ENCODE measurements at places on chromosomes 4 and X. TPM values are rescaled to one million over a fixed set of nuclear protein-coding genes. Genes with fewer than 3 reads are reported as not detected.

DNA sequence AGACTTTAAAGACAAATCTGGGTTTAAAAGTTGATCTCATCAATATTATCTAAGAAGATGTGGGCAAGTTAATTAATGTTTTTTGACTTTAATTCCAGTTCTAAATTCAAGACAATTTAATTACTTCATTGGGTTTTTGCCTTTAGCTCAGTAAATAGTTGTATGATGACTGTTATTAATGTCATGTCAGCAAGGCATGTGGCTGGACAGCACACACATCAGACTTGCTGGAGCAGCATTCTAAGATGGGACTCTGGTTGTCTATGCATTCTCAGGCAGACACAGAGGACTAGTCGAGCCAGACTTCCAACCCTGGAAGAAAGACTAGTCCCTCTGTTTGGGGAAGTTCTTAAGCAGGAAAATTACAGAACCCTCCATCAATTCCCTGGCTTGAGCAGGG, 180.7 kb upstream of the GK2 start:
- DNase-seq, result no peak

DNA sequence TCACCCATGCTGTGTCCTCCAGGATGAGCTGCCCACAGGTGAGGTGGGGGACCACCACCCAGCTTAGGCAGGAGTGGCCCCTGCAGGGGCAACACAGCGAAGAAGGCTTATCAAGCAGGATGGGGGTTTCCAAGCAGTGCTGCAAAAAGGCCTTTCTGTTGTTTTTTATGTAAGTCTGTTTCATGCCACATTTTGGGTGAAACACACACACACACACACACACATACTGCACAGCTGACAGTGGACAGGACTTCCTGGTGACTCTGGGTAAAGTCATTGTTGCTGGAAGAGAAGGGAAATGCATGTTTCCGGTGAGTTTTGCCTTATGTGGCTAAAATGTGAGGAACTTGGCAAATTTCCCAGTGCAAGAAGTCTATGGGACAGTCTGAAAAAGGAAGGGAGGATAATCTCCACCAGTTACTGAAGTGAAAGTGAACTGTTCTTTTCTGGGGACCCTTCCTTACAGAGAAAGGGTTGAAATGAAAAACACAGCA, 119.2 kb downstream of the IRF2 start:
- peak; percentile 52 for DNase-seq

GRCh38 chr4:712093-712492, 6.5 kb downstream of the PCGF3 start:
- no peak for DNase-seq

GRCh38 chrX:4094926-4095325, 381.5 kb upstream of the PRKX start:
- DNase-seq, result no peak

DNA sequence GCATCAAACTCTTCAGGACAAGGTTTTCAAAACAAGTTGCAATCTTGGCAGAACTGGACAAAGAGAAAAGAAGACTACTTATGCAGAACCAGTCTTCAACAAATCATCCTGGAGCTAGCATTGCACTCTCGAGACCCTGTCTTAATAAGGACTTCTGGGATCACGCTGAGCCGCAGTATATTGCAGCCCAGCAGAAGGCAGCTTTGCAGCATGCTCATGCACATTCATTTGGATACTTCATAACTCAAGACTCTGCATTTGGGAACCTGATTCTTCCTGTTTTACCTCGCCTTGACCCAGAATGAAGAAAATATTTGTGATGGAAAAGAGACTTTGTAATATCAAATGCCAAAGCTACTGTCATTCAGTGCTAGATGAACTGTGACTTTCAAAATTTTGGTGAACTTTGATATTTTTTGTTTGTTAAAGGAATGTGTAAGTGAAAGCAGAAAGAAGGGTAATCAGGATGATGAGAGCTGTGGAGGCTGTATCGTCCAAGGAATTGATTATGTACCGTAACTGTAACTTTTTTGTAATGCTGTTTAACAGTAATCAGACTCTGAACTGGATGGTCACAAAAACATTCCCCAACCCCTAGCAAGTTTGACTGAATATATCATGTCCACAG, 27.2 kb downstream of the HSPA4L start:
- no peak for DNase-seq

DNA sequence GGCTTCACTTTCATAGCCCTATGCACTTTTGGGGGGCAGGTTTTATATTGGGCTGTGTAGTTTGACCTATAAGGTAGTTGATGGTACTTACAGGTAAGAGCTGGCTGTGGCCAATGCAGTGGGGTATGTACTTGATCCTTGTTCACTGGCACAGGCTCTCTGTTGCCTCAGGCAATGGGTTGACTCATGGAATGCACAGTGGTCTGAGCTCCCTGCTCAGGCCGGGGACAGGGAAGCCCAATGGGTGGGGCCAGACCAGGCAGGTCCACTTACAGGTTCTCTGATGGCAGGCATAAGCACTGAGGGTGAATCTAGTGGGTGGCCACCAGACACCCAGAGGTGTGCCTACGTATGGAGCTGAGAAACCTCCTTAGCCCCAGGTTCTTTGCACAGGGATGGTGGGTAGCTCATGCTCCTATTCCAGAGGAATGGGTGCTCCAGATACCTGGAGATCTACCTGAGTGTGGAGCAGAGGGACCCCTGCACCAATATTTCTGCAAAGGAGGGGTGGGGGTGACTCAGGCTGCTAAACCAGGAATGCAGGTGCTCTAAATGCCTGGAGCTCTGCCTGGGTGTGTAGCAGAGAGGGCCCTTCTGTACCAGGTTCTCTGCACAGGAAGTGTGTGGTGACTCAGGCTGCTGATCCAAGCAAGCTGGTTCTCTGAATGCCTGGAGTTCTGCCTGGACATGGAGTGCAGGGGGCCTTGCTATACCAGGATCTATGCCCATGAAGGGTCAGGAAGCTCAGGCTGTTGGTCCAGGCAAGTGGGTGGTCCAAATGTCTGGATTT, 52.3 kb downstream of the IL1RAPL2 start:
- DNase-seq, result no peak

- no peak for DNase-seq
Measured at GRCh38 chr4:159966746-159967145, 863.9 kb downstream of the RAPGEF2 start.

DNA sequence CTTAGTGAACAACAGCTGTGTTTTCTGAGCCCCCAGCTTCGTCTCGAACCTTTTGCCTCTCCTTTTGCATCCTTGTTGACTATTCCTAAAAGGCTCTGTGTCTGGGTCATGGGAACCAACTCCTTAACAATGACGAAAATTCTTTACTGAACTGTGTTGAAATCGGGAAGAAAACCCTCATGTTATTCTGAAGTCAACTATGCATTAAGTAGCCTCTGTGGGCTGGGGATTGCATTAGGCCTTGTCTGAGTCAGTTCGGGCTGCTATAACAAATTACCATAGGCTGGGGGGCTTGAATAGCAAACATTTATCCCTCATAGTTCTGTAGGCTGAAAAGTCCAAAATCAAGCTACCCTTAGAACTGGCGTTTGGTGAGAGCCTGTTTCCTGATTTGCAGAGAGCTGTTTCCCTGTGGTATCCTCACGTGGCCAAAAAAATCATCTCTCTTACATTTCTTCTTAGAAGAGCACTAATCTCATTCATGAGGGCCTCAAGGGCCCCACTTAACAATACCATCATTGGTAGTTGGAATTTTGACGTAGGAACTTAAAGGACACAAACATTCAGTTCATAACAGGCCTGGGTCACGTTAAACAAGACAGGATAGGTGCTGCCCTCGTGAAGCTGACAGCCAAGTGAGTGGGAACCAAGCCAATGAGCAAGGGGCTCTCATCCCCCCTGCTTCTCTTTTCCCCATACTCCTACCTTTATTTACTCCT, 75.9 kb downstream of the CLNK start:
- DNase-seq, result no peak

The PLAC8 gene
- polyA plus RNA-seq, result 3.5 TPM

The SYN1 gene
- 2.0 TPM for polyA plus RNA-seq

The RBPJ gene
- 39.5 TPM for polyA plus RNA-seq

Measured in urinary bladder (tissue), 4 donors.